ENCODE measurements at places on chromosomes 11 and 22. TPM values are rescaled to one million over a fixed set of nuclear protein-coding genes. Genes with fewer than 3 reads are reported as not detected.

DNA sequence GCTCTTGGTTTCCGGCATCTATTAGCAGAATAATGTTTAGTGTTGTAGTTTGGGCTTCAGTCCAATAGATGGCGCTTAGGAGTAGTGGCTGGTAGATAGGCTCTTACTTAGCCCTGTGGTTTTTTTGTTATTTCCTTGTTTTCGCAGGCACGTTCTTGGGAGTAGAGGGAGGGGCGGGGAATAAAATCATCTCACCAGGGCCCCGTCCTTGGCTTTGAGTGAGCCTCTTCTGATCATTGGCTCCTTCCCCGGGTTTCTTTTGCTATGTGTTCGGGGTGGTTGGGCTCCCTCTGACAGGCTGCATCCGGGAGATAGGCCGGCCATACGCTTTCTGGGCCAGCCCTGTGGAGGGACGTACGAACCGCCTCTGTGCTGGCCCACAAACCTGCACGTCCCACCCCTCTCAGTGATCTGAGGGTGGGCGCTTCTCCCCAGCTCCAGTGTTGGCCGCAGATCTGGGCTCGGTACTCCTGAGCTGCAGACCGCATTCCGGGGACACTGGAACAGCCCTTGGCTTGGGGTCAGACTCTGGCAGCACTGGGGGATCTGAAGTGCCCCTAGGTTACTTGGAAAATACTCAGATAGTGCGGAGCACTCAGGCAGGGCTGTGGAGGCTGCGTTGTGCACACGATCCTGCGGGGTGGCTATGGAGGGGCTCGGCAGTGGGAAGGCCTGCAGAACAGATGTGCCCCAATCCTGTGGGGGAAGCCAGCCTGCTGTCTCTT, 217.0 kb downstream of the DYNC2H1 start:
- H3K27me3 ChIP-seq, result no peaks in the 10 kb centered on the region
- no peaks in the 10 kb centered on the region for H3K36me3 ChIP-seq
- no peak overlapping the region for H3K4me3 ChIP-seq
- no peak overlapping the region for H3K27ac ChIP-seq
- peaks cover 4% of the 10 kb centered on the region for H3K4me1 ChIP-seq
- DNase-seq, result peak; percentile 75

Gene MRGPRX3
- not detected for total RNA-seq

Gene OR2AT4
- not detected for total RNA-seq

Gene SELENOH
- total RNA-seq, result 89.8 TPM

DNA sequence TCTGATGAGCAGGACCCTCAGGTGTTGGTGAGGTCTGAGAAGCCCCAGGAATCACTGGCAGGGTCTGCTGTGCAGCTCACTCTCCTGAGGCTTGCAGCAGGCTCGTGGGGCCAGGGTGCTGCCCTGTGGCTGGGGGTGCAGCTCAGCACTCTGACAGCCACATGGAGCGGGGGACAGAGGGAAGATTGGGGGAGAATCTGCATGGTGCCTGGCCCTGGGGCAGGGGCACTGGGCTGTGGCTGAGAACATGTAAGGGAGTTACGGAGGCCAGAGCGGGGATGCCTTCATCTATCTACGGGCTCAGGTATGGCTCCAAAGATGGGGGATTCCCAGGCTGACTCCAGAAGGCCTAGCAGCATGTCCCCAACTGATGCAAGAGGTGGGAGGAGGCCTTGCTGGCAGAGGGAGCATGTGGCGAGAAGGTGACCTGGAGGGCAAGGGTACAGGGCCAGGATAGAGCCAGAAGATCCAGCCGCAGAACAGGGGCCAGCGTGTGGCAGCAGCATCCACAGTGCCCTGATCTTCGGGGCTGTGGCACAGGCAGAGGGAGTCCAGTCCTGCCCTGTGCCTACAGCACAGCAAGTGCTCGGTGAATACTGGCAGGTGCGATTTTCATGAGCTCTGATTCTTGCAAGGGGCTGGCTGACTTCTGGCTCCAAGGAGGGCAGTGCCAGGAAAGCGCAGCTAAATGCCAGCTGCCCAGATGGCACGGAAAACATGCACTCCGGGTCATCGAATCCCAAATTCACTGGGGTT, 184.7 kb downstream of the CTTN start:
- H3K4me1 ChIP-seq, result no peaks in the 10 kb centered on the region
- H3K27ac ChIP-seq, result no peak overlapping the region
- no peaks in the 10 kb centered on the region for H3K27me3 ChIP-seq
- no peak overlapping the region for H3K4me3 ChIP-seq
- DNase-seq, result peak; percentile 63

DNA sequence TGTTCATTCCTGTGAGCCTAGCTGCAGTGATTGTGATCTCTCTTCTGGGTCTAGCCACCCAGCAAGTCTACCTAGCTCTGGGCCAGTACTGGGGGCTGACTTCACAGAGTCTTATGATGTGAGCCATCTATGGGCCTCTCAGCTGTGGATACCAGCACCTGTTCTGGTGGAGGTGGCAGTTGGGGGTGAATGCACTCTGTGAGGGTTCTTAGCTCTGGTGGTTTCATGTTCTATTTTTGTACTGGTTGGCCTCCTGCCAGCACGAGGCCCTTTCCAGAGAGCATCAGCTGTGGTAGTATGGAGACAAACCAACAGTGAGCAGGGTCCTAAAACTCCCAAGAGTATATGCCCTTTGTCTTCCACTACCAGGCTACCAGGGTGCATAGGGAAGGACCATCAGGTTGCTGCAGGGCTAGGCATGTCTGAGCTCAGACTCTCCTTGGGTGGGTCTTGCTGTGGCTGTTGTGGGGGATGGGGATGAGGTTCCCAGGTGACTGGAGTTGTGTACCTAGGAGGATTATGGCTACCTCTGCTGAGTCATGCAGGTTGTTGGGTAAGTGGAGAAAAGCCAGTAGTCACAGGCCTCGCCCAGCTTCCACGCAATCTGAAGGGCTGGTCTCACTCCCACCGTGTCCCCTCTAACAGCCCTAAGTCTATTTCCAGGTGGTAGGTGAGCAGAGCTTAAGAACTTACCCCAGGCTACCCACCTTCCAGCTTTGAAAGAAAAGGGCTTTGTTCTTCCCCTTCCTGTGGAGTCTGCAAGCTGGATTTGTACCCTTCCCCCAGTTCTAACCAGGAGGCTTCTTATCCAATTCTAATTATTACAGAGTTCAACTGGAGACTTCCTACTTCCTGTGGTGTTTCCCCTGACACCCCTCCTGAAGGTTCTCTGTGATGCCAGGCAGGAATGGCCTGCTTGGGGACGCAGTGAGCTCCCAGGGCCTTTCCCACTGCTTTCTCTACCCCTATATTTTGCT, 250.7 kb downstream of the LUZP2 start:
- H3K4me1 ChIP-seq, result no peaks in the 10 kb centered on the region
- no peak for DNase-seq
- H3K4me3 ChIP-seq, result no peak overlapping the region
- H3K27ac ChIP-seq, result no peak overlapping the region
- H3K27me3 ChIP-seq, result no peaks in the 10 kb centered on the region

- no peaks in the 10 kb centered on the region for H3K4me1 ChIP-seq
- H3K36me3 ChIP-seq, result no peaks in the 10 kb centered on the region
- H3K4me3 ChIP-seq, result no peak overlapping the region
- no peak overlapping the region for H3K27ac ChIP-seq
- no peak for DNase-seq
These were observed 55.0 kb upstream of the ANO3 start for GRCh38 chr11:26276798-26277424.

Gene UBQLNL
- 2.3 TPM for total RNA-seq

DNA sequence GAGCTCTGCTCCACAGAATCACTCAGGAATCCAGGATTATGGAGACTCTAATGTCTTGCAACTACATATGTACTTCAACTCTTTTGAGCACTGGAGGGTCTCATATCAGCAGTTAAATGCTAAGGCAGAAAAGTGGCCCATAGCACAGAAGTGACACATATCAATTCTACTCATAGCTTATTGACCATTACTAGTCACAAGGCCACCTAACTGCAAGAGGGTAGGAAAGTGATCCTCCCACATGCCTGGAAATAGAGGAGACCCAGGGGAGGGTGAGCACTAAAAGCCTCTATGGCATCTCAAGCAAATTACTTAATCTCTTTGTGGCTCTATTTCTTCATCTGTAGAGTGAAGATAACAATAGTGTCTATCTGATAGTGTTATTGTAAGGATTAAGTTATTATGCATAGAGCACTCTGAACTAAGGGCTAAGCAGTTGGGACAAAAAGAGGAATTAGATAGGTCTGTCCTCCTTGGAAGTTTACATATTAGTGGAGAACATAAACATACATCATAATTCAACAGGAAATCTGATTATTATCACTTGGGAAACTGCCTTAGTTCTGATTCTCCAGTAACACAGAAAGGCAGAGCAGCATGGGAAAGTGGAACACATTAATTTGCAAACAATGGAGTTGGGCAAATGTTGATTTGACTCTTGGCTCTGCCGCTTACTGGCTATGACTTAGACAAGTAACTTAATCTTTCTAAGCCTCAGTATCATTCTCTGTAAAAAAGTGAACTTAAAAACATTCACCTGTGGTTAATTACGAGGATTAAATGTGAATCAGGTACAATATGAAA, 25.1 kb upstream of the USP47 start:
- no peak overlapping the region for H3K27ac ChIP-seq
- no peaks in the 10 kb centered on the region for H3K4me1 ChIP-seq
- H3K27me3 ChIP-seq, result no peaks in the 10 kb centered on the region
- no peaks in the 10 kb centered on the region for H3K36me3 ChIP-seq
- no peak overlapping the region for H3K4me3 ChIP-seq

Gene AHNAK
- total RNA-seq, result 364 TPM

Gene OR8G1
- total RNA-seq, result not detected

Gene SPDYC
- total RNA-seq, result not detected

DNA sequence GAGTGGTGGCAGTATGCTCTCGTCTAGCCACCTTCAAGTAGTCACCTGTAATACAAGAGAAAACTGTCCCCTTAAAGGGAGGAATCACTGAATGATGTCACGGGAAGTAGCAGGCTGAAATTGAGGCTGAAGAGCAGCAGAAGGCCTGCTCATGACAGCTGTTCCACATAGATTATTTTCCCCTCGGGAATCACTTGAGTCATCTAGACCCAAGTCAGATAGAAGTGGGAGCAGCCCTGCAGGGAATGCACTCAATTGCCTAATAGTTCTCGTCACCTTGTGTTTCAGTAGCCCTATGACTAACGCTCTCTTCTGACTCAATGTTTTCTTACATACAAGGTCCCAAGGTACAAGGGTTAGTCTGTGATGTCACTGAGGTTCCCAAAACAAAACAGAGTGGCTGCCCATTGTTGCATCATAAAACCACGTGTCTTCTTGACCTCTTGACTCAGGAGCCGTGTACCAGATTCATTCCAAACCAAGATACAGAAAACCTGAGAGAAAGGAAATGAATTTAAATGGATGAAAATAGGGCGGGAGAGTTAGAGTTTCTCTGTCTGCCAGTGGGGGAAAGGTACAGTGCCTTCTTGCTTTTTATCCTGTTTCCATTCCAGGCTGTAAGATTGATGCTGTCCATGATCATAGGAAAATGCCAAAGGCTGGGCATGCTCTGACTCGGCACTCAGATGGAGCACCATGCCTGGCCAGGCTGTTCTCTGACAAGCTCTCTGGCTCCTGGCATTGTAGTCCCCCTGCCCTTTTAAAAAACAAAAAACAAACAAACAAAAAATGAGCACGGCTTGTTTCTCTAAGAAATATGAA, 21.6 kb upstream of the C11orf96 start:
- H3K27ac ChIP-seq, result peak overlapping the region; percentile 77
- no peak overlapping the region for H3K4me3 ChIP-seq
- peaks cover 53% of the 10 kb centered on the region for H3K4me1 ChIP-seq

Gene USP28
- 32.7 TPM for total RNA-seq

DNA sequence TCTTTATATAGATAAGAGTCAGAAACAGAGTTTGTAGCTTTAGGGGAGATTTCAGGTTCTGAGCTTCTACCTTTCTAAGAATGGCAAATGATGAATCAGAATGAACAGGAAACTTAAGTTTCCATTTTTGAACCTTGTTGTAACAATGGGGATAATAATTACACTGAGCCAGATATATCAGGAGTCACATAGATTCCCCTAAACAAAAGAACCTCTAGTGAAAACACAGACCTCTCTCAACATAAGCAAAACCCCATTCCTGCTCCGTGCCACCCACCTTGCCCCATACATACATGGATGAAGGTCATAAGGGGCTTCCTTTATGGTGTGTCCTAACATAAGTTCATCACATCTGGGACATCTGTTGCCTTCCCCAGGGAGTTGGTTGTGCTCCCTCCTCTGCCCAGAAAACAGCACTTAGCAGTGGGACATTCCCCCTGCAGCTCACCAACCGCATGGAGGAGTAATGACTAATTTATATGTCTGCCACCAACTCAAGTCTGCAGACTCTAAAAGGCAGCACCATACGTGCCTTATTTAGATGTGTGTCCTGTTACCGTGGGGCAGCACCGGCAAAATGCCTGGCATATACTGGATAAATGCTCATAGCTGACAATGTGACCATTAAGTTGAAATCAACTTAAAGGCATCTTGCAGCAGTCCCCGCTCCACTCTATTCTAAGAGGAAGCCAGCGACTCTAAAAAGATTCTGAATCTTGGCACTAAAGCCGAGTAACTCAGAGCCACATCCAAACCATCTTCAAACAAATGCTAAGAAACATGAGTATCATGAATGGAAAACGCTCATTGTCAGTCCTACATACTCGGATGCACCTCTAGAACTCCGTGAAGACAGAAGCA, 8.0 kb downstream of the JAML start:
- H3K4me1 ChIP-seq, result peaks cover 50% of the 10 kb centered on the region
- no peak overlapping the region for H3K27ac ChIP-seq
- no peak for DNase-seq

Gene TRIOBP
- 69.9 TPM for total RNA-seq

Gene DDI1
- total RNA-seq, result not detected

DNA sequence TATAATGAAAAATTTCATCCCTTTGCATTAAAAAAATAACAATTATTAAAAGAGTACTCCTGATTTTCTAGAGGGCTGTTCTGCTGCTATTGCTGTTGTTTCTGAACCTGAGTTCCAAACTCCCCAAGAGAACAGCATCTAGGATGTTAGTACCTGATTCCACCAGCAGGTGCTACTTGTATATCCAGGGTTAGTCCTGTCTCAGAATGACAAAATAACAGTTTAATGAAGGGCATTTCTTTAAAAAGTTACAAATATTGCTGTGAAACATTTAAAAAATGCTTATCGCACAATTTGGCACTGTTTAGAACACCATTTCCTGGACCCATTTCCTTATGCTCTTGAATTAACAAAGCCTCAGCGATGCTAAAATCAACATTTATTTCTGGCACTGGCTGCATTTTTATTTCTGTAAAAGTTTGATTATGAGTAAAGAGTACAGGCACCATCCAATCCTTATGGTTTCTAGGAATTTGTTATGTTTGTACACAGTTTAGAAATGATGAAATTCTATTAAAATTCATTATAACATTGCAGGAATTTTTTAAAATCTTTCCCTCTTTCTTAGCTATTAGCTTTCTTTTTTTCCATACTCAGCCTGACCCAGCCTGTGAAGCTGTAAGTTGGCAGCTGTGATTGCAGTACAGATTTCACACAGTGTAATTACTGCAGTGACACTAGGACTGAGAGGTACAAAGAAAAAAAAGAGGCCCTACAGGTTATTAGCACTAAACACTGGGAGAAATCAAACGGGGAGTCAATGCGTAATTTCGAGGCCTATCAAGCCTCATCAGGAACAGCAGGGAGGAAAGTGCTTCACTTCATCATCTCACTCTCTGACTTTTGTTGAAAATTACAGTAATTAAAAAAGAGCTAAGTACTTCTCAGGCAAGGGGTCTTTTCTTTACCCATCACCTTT, 208.8 kb downstream of the DCDC1 start:
- no peaks in the 10 kb centered on the region for H3K36me3 ChIP-seq
- no peaks in the 10 kb centered on the region for H3K27me3 ChIP-seq
- no peak for DNase-seq
- H3K4me1 ChIP-seq, result no peaks in the 10 kb centered on the region
- no peak overlapping the region for H3K27ac ChIP-seq

- H3K27ac ChIP-seq, result no peak overlapping the region
- H3K4me1 ChIP-seq, result no peaks in the 10 kb centered on the region
- no peaks in the 10 kb centered on the region for H3K36me3 ChIP-seq
- DNase-seq, result no peak
- H3K4me3 ChIP-seq, result no peak overlapping the region
These were observed 8.0 kb upstream of the SLC43A3 start for GRCh38 chr11:57434640-57435546.

Gene MAPK8IP2
- 0.79 TPM for total RNA-seq

Gene SERPING1
- 255 TPM for total RNA-seq

Data from spleen (tissue), 13 donors.